ENCODE measurements at places on chromosomes 11 and 22. TPM values are rescaled to one million over a fixed set of nuclear protein-coding genes. Genes with fewer than 3 reads are reported as not detected.
A peak's percentile ranks its signal among the peaks of the same experiment; 100 is the strongest.

Gene TBX1
- 13.5 TPM for total RNA-seq

Gene CARD18
- not detected for total RNA-seq

Gene FOLH1
- 2.4 TPM for total RNA-seq

DNA sequence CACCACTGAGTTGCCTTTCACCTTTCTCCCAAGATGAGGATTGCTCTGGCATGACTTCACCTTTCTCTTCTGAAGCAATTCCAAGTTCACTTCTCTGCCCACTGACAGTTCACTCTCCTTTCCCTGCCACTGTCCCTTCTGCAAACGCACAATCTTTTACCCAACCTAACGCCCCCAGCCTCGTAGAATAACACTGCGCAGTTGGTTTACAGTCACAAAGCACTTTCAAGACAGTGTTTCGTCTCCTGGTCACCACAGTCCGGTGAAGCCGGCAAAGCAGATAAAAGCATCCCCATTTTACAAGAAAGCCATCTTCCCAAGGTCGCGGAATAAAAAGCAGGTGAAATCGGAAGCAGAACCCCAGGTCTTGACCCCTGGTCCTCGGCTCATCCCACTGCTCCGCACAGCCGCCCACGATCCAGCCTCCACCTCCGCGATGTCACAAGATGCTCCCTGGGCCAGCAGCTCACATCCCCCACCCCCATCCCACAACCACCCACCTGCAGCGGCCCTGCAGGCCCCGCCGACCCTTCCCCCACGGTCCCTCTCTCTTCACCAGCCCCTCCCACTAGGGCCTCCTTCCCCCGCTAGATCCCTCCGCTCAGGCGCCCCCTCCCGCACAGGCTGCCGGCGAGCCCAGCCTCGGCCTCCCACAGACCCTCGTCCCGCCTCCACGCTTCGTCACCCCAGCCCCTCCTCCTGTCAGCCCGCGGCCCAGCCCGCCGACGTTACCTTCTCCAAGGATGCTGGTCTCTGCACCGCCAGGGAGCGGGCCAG lies 585 bp downstream of the PI4KA start:
- H3K27me3 ChIP-seq: no peaks in the 10 kb centered on the region
- H3K36me3 ChIP-seq: peaks cover 6% of the 10 kb centered on the region
- H3K4me1 ChIP-seq: peaks cover 53% of the 10 kb centered on the region
- H3K27ac ChIP-seq: peak overlapping the region; percentile 92
- peak; percentile 90 for DNase-seq
- H3K4me3 ChIP-seq: peak overlapping the region; percentile 94

Gene DUSP8
- 8.9 TPM for total RNA-seq

DNA sequence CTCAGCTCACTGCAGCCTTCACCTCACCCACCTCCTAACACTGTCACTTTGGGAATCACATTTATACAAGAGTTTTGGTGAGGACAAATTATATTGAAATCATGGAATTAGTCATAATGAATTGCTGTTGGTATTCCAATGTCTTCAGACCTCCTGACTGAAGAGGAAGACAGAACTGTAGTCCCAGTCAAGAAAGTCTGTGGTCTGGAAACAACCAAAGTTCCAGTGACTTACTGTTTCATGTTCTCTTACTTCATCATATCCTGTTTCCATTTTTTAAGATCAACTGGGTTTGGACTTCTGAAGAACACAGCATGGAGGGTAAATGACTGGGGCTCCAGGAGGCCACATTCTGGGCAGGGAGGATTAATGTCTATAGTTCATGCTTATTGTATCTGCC lies 43.0 kb upstream of the HIPK3 start:
- no peak overlapping the region for H3K27ac ChIP-seq
- H3K4me1 ChIP-seq: no peaks in the 10 kb centered on the region
- DNase-seq: no peak
- H3K4me3 ChIP-seq: no peak overlapping the region

Gene CRYBB3
- total RNA-seq: 0.74 TPM

DNA sequence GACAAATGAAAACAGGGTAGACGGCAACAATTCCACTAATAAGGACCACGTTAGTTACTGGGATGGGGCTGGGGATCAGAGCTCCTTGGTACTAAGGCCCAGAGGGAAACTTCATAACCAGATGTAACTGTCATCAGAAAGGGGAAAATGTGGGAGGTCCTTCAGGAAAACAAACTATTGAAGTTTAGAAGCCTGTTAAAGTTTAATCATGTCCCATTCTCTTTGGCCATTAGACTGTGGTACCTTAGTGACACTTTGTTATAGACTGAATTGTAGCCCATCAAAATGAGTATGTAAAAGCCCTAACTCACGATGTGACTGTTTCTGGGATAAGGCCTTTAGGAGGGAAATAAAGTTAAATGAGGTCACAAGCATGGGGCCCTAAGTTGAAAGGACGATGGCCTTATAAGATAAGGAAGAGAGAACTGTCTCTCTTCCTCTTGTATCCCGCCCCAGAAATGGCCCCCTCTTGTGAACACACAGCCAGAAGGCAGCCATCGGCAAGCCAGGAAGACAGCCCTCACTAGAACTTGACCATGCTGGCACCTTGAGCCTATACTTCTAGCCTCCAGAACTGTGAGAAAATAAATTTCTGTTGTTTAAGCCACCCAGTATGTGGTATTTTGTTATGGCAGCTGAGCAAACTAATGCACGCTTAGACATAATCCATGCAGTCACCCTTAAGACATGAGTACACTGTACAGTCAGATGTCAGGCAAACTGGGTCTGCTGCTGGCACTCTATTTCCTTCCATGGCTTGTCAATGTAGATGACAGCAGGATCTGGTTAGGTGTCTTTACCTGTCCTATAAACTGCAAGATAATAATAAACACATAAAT lies 26.9 kb upstream of the USP47 start:
- no peak overlapping the region for H3K27ac ChIP-seq
- no peak for DNase-seq
- H3K36me3 ChIP-seq: no peaks in the 10 kb centered on the region
- H3K4me1 ChIP-seq: no peaks in the 10 kb centered on the region
- H3K4me3 ChIP-seq: no peak overlapping the region
